Thymus (tissue), 14 donors: ENCODE measurements at places on chromosomes 2 and 18. TPM values are rescaled to one million over a fixed set of nuclear protein-coding genes. Genes with fewer than 3 reads are reported as not detected.

DNA sequence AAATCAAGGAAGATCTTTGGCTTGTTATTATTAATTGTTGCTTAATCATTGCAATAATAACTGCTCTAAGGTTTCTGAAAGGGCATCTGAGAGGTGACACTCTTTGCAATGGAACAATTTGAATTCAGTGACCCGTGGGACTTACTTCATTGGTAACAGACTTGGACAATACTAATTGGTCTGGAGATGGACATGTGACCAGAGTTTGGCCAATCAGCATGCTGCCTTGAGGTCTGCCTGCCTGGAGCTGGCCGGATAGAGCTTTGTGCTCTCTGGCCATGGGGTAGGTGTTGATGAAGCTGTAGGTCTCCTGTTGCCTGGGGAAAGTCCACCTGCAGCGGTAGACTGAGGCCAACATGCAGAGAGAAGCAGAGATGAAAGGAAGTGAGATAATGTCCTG lies 24.0 kb upstream of the VPS4B start:
- no peak for DNase-seq

DNA sequence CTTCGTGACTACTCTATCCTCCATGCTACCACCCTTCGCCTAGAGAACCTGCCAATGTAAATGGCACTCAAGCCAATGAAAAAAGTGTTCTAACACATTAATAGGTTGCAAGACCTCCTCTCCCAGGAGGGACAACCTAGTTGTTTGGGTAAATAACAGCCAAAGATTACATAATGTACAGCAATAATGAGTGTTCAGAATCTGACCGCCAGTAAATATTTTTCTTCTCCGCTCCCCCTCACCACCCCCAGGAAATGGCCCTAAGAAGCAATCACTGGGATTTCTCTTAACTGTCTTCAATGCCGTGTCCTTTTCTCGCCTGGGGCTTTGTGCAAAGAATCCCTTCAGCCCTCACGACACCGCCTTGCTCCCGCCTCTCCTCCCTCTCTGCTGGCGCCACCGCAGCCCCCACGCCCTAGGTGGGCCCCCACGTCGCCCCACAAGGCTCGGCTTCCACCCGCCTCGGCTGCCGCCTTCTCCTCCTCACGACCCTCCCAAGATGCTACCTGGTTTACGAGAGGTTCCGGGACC lies 458 bp downstream of the HYCC2 start:
- no peak for DNase-seq

DNA sequence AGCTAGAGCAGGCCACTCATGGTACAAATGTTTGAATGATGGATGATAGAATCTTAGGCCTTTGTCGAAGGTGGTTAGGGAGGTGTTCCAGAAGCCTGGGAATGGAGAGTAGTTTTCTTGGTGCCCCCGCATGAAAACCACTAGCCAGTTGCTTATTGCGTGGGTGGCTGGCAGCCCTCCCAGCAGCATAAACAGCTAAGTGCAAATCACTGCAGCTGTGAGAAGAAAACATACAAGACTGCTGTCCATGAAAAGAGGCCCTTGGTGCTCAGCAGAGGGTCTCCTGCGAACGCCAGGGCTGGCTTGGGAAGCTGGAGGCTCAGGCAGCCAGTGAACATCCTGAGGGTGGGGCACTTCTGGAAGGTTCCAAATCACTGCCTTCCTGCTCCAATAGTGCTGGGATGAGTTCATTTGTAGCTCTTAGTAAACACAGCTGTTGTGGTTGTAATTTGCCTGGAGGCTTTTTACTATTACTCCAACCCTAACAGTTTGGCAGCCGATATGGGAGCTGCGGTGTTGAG lies 118.8 kb downstream of the MGAT5 start:
- DNase-seq, result no peak

DNA sequence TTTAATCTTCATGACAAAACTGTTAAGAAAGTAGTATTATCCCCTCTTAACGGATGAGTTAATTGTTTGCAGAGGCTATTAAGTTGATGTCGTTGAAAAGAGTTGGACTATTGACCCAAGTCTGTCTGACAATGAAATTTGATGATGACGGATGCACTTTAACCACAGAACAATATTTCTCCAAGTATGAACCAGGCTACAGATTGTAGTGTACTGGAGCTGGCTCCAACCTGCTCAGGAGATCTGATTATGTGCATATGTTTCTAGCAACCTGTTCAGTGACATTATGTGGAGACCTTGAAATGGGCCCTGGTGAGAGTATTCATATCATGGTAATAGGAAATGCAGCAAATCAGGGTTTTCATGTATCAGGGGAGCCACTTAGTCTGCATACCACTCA lies 174.1 kb downstream of the CDH7 start:
- no peak for DNase-seq

DNA sequence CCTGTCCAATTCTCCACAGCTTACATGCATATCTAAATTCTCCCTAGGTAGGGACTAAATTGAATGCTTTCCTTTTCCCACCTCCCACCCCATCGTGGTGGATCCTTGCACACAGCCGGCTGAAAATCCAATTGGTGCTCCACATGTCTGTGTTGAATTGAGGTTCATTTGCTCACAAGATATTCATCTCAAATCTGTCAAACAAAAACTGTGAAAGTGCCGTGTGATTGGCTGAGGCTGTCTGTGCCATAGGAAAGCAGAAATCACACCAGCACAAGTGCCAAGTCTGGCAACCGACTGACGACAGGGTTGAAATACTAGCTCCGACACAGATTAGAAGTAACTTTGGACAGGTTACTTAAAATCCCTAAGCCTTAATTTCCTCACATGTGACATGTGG lies 823.3 kb downstream of the TDRD15 start:
- no peak for DNase-seq

The NEU2 gene
- polyA plus RNA-seq, result not detected

The UGT1A1 gene
- polyA plus RNA-seq, result 0.32 TPM

The NFATC1 gene
- 23.8 TPM for polyA plus RNA-seq

The SLC66A3 gene
- polyA plus RNA-seq, result 20.6 TPM

The PSMA8 gene
- 0.84 TPM for polyA plus RNA-seq

The KANSL3 gene
- 27.2 TPM for polyA plus RNA-seq

The KCNJ13 gene
- polyA plus RNA-seq, result 0.18 TPM
